ENCODE measurements at places on chromosomes 5 and 9. TPM values are rescaled to one million over a fixed set of nuclear protein-coding genes. Genes with fewer than 3 reads are reported as not detected.

- peaks cover 14% of the 10 kb centered on the region for H3K4me1 ChIP-seq
- H3K27me3 ChIP-seq: peaks cover 24% of the 10 kb centered on the region
- DNase-seq: no peak
Measured at GRCh38 chr5:154523709-154524108, 45.7 kb upstream of the HAND1 start.

GRCh38 chr9:113588242-113588810 is 124.8 kb downstream of the RGS3 start:
- H3K4me1 ChIP-seq: peaks cover 15% of the 10 kb centered on the region
- H3K4me3 ChIP-seq: no peak overlapping the region
- H3K27me3 ChIP-seq: no peaks in the 10 kb centered on the region
- H3K36me3 ChIP-seq: no peaks in the 10 kb centered on the region
- no peak overlapping the region for H3K27ac ChIP-seq
- no peak for DNase-seq

DNA sequence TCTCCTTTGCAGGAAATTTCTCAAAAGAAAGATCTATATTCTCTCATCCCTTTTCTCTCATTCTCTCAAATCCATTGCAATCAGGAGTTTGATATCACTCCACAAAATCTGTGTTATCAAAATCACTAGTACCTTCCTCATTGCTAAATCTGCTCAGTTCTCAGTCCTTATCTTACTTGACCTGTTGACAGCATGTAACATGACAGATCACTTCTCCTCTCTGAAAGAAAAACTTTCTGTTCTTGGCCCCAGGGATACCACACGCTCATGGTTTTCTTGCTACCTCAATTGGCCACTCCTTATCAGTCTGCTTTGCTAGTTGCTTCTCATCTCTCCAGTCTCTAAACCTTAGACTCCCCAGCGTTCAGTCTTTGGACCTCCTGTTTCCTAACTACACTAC is 22.1 kb downstream of the SRP19 start:
- no peak overlapping the region for H3K4me3 ChIP-seq
- H3K27me3 ChIP-seq: no peaks in the 10 kb centered on the region
- peak overlapping the region; percentile 39 for H3K27ac ChIP-seq
- H3K36me3 ChIP-seq: no peaks in the 10 kb centered on the region
- no peaks in the 10 kb centered on the region for H3K4me1 ChIP-seq

DNA sequence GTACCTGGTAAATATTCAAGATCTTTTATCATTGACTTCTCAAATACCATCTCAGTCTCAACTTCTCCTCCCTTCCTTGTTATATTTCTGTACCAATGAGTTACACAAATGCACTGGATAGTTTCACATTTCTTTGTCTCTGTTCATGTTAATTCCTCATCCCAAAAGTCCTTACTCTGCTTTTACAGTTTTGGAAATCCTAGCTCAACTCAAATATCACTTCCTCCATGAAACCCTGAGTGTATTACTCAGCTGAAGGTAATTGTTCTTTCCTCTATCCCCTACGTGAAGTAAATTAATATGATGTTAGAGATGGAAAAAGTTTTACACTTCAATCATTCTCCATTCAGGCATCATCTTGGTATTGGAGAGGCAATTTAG is 241.5 kb downstream of the TLE4 start:
- H3K27ac ChIP-seq: no peak overlapping the region
- H3K4me3 ChIP-seq: no peak overlapping the region
- no peaks in the 10 kb centered on the region for H3K36me3 ChIP-seq
- H3K27me3 ChIP-seq: no peaks in the 10 kb centered on the region

GRCh38 chr5:106962464-106963230 is 708.1 kb downstream of the EFNA5 start:
- no peaks in the 10 kb centered on the region for H3K4me1 ChIP-seq
- no peak overlapping the region for H3K4me3 ChIP-seq
- no peak for DNase-seq

Gene CDKN2A
- 4.0 TPM for total RNA-seq
